ENCODE measurements at places on chromosomes 13 and 19.

- DNase-seq = no peak
These were observed 8.4 kb upstream of the COG3 start for GRCh38 chr13:45456196-45456972.

GRCh38 chr13:75071395-75071794 lies 410.6 kb downstream of the TBC1D4 start:
- no peak for DNase-seq

- DNase-seq = no peak
These were observed 14.4 kb downstream of the ATP4B start for GRCh38 chr13:113643593-113643992.

GRCh38 chr13:42964761-42965161 lies 27.3 kb downstream of the EPSTI1 start:
- DNase-seq = no peak

GRCh38 chr13:71240911-71241310 lies 626.1 kb downstream of the DACH1 start:
- no peak for DNase-seq

Data from uterus (tissue), 4 donors.